ENCODE measurements at places on chromosomes 1 and 21. TPM values are rescaled to one million over a fixed set of nuclear protein-coding genes. Genes with fewer than 3 reads are reported as not detected.

PROK1 gene
- not detected for total RNA-seq

KCNA2 gene
- not detected for total RNA-seq

FAM151A gene
- not detected for total RNA-seq

BGLAP gene
- not detected for total RNA-seq

WDR77 gene
- total RNA-seq, result 63.7 TPM

LHX4 gene
- total RNA-seq, result not detected

DR1 gene
- 40.1 TPM for total RNA-seq

HES2 gene
- total RNA-seq, result not detected

DCDC2B gene
- total RNA-seq, result not detected

HCN3 gene
- total RNA-seq, result under 0.01 TPM

OR2T11 gene
- total RNA-seq, result not detected

AGPAT3 gene
- total RNA-seq, result 57.7 TPM

RAB3GAP2 gene
- 18.5 TPM for total RNA-seq

MAP10 gene
- total RNA-seq, result 1.2 TPM

IRF6 gene
- total RNA-seq, result not detected

TOR1AIP2 gene
- total RNA-seq, result 77.3 TPM

PRKAA2 gene
- total RNA-seq, result 0.53 TPM

TNFSF4 gene
- total RNA-seq, result 19.0 TPM

DHRS3 gene
- total RNA-seq, result 86.8 TPM

FALEC gene
- 0.86 TPM for total RNA-seq

COL24A1 gene
- total RNA-seq, result 0.58 TPM

PM20D1 gene
- total RNA-seq, result not detected

INPP5B gene
- total RNA-seq, result 19.7 TPM

HS2ST1 gene
- total RNA-seq, result 9.2 TPM

GPR52 gene
- total RNA-seq, result not detected

C4BPA gene
- total RNA-seq, result not detected

TCEA3 gene
- 4.6 TPM for total RNA-seq

FAM72C gene
- total RNA-seq, result 2.5 TPM

TNFRSF9 gene
- 1.7 TPM for total RNA-seq

PATJ gene
- 3.2 TPM for total RNA-seq

IGFN1 gene
- not detected for total RNA-seq

SOX13 gene
- 17.0 TPM for total RNA-seq

KCNQ4 gene
- under 0.01 TPM for total RNA-seq

OPTC gene
- total RNA-seq, result not detected

GPR37L1 gene
- not detected for total RNA-seq

SLC16A4 gene
- 37.5 TPM for total RNA-seq

IFI16 gene
- total RNA-seq, result 86.2 TPM

OR6Y1 gene
- not detected for total RNA-seq

REG4 gene
- not detected for total RNA-seq

PDC gene
- total RNA-seq, result not detected

TEX38 gene
- not detected for total RNA-seq

KRTAP11-1 gene
- total RNA-seq, result not detected

REN gene
- total RNA-seq, result 1.1 TPM

GJC2 gene
- total RNA-seq, result 4.0 TPM
